Left hindlimb (tissue), 1 donor: ENCODE measurements at places on chromosomes 16 and 17.

- no peak for DNase-seq
Observed at GRCh38 chr16:84396537-84397008, 28.2 kb downstream of the ATP2C2 start.

- DNase-seq: peak; percentile 62
Observed at GRCh38 chr16:85402910-85403692, 210.0 kb upstream of the GSE1 start.

GRCh38 chr16:2092256-2092620, 43.5 kb downstream of the PKD1 start:
- no peak for DNase-seq

DNA sequence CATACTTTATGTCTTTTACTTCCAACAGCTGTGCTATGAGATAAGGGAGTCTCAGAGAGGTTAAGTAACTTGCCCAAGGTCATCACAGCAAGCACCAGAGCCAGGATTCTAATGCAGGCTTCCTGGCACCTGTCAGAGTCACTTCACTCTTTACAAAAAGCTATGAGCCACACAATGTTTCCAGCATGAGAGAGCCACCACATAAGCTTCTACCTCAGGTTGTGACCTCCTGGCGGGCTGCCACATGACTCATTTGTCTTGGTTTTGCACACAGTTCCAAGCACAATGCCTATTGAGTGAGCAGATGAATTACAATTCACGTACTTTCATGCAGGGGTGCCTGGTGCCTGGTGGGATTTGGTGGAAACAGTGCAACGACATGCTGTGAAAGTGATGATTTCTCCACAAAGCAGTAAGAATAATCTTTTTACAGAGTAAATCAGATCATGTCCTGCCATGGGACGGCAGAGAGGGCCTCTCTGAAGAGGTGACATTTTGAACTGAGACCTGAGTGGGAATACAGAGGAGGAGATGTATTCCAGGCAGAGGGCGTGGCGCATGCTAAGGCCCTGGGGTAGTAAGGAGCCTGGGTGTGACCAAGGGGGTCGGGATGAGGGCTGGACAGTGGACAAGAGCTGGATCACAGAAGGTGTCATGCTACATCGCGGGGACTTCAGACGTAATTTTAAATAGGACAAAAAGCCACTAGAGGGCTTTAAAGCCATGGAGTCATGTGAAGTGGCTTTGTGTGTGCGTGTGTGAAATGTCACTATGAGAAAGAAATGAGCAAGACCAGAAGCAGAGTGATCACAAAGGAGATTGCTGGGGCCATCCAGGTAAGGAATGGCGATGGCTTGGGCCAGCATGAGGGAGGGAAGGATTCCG, 53.4 kb downstream of the CACNG3 start:
- no peak for DNase-seq

GRCh38 chr17:79078476-79079190, 4.0 kb downstream of the ENGASE start:
- peak; percentile 15 for DNase-seq

DNA sequence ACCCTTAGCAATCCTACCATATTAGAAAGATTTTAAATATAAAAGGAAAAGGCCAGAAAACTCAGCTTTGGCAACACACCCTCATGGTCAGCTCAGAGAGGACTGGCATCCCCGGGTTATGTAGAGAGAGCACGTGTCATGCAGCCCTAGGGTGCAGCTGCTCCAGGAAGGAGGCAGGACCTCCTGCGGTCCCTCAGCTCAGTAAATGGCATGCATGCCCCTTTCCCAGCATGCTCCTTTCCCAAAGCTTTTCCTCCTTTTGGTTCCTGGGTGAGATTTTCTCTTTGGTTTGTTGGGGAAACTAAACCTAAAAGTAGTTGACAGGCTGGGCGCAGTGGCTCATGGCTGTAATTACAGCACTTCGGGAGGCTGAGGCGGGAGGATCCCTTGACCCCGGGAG, 3.9 kb downstream of the GAN start:
- DNase-seq: no peak

GRCh38 chr16:73063854-73064211, 15.9 kb upstream of the ZFHX3 start:
- DNase-seq: no peak

- DNase-seq: no peak
Observed at GRCh38 chr17:72978593-72979218, 113.8 kb downstream of the SLC39A11 start.

- DNase-seq: no peak
Observed at GRCh38 chr16:9594946-9595345, 503.5 kb downstream of the HAPSTR1 start.

- peak; percentile 25 for DNase-seq
Observed at GRCh38 chr17:17510456-17511292, 14.5 kb upstream of the RASD1 start.

DNA sequence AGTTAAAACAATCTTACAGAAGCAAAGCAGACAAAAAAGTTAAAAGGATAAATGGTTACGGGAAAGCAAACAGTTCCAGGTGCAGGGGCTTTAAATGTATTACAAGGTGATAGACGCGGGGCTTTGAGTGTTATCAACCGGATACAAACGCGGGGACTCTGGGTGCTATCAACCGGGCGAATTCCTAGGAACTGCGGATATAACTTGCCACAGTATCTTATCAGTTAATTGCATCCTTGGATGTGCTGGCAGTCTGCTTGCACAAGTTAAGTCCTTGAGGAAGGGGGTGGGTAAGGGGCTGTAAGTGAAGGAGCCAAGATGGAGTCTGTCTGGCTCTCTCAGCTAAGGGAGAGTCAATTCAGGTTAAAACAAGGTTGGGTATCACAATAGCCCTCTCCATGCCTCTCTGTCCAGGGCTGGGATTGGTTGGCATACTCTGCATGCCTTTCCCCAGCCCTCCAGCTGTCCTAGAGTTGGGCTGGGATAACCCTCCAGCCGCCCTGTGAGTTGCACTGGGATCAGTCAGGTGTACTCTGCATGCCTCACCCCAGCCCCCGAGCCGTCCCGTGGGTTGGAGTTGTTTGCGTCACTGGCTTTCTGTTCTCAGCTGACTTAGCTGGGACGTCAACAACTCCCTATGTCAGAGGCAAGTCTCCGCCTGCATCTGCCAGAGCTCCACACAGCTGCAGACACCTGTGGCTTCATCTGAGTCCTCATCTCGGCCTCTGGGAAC, 40.9 kb downstream of the TMEM235 start:
- peak; percentile 66 for DNase-seq

DNA sequence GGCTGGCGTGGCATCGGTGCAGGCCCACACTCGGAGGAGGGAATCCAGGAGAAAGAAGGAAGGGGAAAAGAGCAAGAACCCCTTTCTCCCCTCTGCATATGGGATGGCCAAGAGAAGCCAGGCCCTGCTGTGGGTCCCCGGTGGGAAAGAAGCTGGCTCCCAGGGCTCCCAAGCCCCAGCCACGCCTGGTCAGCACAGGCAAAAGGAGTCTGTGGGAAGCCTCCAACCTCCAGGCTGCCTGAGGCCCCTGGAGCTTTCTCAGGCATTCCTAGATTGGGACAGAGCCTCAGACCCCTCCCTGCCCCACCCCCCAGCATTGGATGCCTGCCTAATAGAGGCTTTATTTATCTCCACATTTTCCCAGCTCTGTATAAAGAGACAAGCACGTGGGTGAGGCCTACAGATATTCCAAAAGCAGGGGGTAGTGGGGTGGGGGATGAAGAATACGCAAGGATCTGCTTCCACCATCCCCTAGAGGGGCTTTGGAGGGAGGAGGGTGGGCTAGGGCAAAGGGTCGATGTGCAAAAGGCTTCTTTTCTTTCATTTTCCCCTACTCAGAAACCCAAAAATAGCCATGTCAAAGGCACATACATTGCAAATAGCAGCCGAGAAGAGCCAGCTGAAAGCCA, 56.4 kb downstream of the MPRIP start:
- DNase-seq: peak; percentile 80

- no peak for DNase-seq
Observed at GRCh38 chr17:75124041-75124818, 7.3 kb downstream of the NT5C start.

DNA sequence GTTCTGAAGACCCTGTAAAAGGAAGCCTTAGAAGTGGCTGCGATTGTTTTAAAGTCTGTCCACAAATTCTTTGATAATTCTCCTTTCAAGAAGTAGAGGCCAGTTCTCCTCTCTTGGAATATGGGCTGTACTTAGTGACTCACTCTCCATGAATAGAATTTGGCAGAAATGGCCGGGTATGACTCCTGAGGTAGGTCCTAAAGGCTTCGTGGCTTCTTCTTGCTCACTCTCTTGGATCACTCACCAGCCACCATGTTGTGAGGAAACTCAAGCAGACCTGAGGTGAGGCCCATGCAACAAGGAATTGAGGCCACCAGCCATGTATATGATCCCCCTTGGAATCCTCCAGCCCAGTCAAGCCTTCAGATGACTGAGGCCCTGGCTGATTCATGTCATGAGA, 75.8 kb downstream of the WWOX start:
- no peak for DNase-seq

DNA sequence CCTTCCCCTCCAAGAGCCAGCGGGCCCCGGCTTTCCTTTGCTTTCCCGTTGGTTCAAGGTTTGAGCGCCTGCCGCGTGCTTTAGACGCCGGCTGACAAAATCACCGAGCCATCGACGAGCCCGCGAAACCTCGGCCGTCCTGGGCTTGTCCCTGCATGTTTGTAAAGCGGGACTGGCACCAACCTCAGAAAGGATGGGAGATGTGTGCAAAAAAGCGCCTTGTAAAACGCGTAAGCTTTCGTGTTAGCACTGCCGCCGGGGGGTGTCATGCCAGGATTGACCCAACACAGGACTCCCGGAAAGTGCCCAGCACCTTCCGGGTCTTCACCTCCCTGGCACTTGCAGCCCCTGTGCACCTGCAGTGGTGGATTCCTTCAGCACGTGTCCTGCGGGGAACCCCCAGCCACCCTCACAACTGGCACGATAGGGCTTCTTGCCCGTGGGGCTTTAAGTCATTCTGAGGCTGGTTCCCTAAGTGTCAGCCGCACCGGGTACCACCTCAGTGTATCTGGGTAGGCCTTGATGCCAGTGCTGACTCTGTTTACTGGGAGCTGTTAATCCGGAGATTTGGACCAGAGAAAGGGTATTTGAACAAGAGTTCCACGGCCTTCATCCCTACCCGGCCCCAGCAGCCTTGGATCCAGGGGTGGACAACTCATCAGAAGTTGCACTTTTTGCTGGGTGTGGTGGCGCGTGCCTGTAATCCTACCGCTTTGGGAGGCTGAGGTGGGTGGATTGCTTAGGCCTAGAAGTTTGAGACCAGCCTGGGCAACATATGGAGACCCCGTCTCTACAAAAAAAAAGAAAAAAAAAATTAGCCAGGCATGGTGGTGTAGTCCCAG, 817 bp downstream of the NDUFAF8 start:
- DNase-seq: no peak

DNA sequence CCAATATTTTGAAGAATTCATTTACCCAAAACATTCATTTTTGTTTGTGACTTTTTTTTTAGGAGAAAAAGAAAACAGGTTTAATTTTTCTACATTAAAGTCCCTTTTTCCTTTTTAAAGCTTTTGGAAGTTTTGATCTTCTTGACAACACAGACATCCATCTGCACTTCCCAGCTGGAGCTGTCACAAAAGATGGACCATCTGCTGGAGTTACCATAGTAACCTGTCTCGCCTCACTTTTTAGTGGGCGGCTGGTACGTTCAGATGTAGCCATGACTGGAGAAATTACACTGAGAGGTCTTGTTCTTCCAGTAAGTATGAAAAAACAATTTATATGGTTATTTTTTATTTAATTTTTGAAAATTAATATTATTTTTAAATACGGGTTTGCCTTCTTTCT, 37.2 kb downstream of the SIAH1 start:
- DNase-seq: no peak

DNA sequence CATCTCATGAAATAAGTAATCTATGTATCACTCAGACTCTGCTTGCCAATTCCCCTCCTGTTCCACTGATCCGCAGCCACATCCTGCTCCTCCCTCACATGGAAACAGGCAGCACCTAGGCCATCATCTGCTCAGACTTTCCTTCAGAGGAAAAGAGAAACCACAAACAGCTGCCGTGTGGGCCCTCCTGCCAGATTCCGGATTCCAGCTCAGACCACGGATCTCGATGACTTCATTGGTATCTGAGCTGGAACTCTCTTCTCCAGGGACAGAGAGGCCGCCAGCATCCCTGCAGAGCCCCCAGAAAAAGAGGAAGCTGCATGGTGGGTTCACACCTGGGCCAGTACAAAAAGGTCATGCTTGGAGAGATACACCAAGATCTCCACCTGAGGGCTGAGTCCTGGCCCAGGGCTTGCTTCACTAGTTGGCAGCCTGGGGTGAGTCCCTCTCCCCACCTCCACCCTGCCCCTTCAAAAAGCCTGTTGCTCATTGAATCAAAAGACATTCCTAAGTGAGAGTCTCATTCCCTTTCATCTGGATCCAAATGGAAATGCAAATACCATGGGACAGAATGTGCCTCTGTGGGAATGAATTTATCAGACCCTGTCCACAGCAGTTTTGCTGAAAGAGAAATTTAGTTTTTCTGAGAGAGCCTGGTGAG, 47.2 kb downstream of the HOXB1 start:
- peak; percentile 71 for DNase-seq

- no peak for DNase-seq
Observed at GRCh38 chr17:17042384-17042736, at the start of gene MPRIP. Gene MPRIP, plus strand, starts transcription at chr17:17042457. Its CDS starts 392 bp downstream, at chr17:17042849.

GRCh38 chr17:29145289-29146073, 34.7 kb downstream of the MYO18A start:
- DNase-seq: peak; percentile 62

DNA sequence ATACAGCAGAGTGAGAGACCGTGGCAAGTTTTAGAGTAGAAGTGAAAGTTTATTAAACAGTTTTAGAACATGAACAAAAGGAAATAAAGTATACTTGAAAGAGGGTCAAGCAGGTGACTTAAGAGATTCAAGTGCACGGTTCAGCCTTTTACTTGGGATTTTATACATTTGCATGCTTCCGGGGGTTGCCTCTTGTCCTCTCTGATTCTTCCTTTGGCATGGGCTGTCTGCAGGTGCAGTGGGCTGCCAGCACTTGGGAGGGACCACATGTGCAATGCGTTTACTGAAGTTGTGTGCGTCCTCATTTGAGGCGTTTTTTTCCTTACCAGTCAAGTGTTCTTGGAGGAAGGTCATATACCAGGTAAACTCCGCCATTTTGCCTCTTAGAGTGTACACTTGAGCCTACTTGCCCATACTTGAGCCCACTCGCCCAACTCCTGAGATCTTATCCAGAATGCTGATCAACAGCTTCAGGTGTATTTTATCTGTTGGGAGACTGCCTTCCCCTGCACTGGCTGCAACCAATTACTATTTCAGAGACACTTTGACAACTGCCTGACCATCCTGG, 195.2 kb downstream of the IRX5 start:
- no peak for DNase-seq

DNA sequence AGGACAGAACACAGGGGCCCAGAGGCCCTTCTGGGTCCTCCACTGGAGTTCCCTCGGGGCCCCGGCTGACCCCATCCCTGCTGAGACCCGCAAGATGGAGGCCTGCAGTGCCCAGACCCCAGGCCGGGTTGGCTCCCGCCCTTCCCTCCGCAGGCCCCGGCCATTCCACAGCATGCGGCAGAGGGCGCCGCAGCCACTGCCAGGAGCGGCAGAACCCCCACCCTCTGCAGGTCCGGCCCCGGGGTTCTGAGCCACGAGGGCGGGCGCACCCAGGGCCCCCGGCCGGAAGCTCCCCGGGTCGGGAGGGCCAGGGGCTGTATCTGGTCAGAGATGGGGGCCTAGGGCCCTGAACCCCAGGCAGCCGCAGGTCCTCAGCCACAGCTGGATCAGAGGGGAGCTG, 2.4 kb upstream of the PERCC1 start:
- DNase-seq: no peak
